ENCODE measurements at places on chromosomes 6 and 20.

DNA sequence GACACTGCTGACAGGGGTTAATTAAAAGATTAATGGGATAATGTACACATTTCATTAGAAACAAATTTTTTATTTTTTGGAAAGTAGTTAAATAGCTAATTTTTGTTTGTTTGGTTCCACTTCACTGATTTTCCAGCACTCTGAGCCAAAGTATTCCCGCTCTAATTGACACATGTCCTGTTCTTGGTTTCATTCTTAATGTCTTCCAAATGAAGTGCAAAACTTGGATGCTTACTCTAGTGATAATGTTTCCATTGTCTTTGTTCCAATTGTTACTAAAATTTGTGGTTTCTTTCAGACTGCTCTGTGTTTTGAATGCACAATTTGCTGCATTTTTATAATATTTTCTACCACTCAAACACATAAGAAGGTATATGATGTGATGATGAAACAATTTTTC lies 794.3 kb downstream of the PHF3 start:
- no peak for DNase-seq

DNA sequence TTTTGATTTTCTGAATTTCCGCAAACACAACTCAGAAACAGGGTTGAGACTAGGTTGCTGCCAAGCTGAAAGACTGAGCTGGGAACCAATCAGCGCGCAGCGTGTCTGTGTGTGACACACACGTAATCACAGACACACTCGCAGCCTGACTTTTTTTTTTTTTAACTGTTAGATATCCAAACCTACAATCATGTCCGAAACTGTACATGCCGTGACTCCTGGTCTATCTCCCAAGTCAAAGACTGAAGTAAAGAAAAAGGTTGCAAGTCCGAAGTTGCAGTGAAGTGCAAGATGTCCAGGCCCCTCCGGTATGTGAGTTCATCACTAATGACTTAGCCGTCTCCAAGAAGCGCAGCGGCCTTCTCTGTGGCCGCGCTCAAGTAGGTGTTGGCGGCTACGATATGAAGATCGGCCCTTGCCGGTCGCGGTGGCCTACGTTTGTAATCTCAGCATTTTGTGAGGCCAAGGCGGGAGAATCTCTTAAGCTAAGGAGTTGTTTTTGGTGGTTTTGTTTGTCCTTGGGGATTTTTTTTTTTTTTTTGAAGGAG lies 108.2 kb downstream of the HFE start:
- DNase-seq, result peak; percentile 82

- DNase-seq, result no peak
Observed at GRCh38 chr20:44973053-44973452, 6.7 kb downstream of the STK4 start.

GRCh38 chr6:131368198-131368911 lies 204.7 kb upstream of the ARG1 start:
- DNase-seq, result peak; percentile 83

DNA sequence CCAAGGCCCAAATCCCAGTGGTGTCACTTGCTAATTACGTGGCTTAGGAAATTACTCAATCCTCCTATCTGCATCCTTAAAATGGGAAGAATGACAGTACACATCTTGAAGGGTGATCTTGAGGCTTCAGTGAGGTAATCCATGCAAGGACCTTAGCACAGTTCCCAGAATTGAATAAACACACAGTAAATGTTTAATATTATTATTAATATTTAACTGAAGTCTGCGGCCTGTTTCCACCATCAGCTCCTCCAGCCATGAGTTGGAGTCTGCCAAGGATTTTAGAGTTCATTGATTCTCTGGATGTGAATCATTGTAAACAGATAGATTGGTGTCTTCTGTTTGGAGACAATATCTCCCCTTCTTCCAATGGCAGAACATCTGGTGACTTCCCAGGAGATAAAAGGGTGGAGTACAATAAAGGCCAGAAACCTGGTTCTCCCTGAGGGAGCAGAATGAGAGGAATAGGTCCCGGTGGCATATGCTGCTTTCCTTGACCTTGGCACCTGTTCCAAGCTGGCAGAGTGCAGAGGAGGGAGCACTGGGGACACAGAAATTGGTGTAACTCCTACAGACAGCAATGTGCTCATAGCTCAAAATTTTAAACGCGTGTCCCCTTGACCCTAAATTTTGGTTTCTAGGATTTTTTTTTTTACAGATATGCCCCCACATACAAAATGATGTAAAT lies 25.4 kb downstream of the UNC5CL start:
- no peak for DNase-seq

DNA sequence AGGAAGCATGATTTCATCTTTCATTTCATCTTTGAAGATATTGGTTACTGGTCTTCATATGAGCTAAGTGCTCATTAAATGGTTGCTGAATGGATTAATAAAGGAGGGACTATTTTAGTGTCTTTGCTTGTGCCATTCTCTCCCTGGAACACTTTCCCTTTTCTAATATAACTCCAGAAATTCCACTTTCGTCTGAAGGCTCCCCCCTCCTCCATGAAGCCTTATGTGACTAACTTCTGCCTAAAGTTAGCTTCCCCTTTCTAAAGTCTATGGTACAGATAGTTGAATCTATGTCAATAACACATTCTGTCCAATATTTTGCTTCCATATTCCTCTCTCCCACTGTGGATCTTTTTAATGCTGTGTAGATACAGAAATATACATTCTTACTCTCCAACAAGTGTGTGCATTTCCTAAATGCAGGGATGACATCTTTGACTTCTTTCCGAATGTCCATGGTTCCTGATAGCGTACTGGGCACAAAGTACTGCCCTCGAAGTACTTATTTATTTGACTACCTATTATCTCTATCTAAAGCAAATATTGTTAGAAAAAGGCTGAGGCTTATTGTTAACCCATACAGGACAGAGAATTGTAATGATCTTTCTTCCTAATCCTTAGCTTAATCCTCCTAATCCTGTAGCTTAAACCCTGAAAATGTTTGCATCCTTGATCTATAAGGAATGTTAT lies 84.7 kb upstream of the ELOVL5 start:
- no peak for DNase-seq
